ENCODE measurements at places on chromosomes 4 and X.
A peak's percentile ranks its signal among the peaks of the same experiment; 100 is the strongest.

DNA sequence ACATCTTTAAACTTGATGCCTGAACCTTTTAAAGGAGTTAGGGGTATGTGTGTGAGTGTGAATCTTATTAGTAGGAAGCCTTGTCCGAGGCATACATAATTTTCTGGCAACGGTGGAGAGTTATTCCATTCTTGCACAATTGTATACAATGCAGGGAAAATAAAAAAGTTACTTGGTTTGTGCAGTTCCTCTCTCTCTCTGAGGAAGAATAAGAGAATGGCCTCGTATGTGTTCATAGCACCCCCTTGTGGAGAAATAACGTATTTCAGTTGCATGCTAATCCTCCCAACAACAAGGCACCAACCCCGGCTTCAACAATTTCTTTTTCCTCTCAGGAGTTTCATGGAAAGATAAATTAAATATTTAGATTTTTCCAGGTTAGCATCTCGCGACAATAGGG lies 33.7 kb upstream of the FGF13 start:
- peak; percentile 22 for DNase-seq

- no peak for DNase-seq
Observed at GRCh38 chr4:37568489-37568888, 117.7 kb downstream of the RELL1 start.

GRCh38 chrX:123859409-123859845 lies 426 bp upstream of the XIAP start:
- DNase-seq, result peak; percentile 81

DNA sequence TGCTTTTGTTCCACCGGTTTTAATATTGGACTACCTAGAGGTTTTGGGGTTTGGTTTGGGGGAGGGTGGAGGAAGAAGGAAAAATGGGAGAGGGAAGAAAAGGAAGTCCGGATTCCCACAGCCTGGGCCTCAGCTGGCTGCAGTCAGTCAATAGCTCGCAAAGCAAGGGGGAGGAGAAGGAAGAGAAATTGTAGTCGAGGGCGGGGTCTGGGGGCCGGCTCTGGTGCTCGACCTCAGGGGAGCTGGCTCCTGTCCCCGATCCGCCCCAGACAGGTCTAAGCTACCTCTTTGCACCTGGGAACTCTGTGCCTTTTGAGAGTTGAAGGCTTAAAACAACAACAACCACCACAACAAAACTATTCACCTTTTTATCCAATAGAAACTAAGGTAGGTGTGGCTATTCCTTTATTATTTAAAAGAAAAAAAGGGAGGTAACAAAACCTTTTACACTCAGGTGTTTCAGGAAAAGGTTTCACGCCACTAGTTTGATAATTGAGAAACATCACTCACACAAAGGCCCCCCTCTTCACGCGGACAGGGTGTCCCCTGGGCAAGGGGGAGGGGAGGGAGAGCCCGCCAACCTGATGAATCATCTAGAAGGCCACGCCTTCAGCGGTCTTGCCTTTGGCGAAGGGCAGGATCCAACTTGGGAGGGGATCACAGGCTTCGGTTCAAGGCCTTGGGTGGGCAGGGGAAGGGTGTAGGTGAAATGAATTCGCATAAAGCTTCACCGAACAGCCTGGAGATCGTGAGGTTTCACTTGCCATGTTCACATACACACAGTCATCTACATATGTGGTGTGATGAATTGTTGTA lies 1.6 kb upstream of the LNX1 start:
- no peak for DNase-seq

DNA sequence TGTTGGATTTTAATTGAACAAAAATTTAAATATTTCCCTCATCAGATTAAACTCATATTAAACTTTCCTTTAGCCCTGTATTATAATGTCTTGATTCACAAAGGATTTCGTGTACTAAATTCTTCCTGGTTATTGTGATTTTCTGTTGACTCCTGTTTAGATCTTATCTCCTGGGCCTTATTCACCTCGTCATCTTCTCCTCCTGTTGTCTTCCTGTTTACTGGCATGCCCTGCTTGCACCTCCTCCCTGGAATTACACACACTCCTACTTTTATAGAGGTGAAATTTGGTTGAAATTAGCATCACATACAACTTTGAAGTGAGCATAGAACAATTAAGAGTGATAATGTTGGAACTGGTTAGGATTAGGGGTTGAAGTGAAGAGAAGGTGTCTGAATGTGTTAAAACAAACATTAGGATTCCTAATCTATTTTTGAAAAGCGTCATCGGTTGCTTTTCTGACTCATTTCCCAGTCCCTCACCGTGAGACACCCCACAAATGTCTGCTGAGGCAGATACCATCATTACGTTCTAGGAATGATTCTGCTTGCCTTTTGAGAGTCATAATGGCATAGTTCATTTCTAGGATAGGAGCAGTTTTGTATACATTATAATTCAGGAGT lies 32.5 kb downstream of the TLL1 start:
- no peak for DNase-seq

- DNase-seq, result no peak
Observed at GRCh38 chr4:6989331-6989923, 53.7 kb upstream of the TADA2B start.

- DNase-seq, result no peak
Observed at GRCh38 chrX:145856181-145856580, 38.6 kb downstream of the SLITRK2 start.

DNA sequence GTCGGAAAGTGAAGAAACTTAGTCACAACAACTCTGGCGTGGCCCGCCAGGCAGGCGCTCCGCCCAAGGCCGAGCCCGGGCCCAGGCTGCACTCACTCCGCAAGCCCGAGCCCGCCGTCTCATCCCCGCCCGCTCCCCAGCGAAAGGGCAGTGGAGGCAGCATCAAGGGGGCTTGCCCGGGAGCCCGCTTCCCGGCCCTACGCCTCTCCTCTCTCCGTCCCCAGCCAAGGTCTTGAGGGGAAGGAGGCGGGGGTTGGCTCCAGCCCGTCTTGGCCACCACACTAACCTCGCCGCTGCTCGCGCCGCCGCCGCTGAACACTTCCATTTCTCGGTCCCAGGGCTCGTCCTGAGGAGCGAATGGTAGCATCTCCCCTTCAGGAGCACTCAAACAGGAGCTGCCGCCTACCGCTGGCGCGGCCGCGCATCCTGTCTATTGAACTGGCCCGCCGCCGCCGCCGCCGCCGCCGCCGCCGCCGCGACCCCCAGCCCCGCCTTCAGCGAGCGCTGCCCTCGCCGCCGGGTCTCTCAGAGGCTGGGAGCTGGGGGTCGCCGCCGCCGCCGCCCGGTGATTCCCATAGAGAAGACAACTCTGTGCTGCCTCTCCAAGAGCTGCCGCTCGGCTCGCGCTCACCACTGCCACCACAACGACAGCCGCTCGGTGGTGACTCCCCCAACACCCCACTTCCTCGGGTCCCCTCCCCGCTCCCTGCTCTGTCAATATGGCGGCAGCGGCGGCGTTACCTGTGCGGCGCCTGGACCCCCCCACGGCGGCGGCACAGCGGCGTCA lies at the start of gene RPS6KA6:
TSS of gene RPS6KA6 (minus strand) at position 667 of the 787 bp plus-strand sequence. CDS start at position 367, 300 bp downstream.
- peak; percentile 81 for DNase-seq

DNA sequence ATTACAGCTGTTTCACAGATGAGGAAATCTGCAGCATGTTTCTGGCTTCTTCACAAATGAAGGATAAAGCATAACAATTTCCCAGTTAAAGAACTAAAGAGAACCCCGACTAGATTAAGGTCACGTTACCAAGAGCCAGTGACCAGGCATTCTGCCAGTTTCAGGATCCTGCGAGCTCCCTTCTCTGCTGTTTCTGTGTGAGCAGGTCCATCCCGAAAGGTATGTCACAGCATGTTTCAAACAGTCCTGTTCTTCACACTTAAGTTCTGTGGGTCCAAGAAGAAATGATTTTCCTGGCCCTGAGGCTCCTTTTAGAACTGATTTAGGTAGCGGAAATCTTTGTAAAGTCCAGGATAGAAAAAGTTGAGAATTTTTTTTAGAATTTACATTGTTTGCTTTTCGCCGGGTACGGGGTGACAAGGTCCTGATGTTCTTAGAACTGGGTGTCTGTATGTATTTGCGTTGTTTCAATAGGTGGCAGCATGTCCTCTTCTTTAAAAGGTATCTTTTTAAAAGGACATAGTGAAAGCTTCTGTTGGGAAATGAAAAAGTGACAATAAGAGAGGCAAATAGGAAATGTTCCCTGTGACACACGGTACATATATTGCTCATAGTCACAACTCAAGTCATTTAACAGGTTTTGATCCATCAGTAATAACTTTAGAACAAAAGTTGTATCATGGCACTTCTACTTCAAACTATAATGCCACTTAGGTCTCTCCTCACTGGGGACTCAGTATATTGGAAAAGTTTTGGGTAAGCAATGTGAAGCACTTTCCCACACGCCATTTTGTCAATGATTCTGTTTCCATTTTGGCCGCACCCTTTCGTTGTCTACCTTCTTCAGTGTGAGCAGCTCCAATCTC lies 18.4 kb downstream of the IL21 start:
- no peak for DNase-seq

GRCh38 chr4:52051615-52052474 lies 741 bp downstream of the SPATA18 start:
- no peak for DNase-seq

Measured in NCI-H1092 (cell line).